ENCODE measurements at places on chromosomes 2 and 18.

- no peak for DNase-seq
Observed at GRCh38 chr18:13218368-13218991, at the start of gene LDLRAD4. LDLRAD4 (plus strand) TSS chr18:13218760.

DNA sequence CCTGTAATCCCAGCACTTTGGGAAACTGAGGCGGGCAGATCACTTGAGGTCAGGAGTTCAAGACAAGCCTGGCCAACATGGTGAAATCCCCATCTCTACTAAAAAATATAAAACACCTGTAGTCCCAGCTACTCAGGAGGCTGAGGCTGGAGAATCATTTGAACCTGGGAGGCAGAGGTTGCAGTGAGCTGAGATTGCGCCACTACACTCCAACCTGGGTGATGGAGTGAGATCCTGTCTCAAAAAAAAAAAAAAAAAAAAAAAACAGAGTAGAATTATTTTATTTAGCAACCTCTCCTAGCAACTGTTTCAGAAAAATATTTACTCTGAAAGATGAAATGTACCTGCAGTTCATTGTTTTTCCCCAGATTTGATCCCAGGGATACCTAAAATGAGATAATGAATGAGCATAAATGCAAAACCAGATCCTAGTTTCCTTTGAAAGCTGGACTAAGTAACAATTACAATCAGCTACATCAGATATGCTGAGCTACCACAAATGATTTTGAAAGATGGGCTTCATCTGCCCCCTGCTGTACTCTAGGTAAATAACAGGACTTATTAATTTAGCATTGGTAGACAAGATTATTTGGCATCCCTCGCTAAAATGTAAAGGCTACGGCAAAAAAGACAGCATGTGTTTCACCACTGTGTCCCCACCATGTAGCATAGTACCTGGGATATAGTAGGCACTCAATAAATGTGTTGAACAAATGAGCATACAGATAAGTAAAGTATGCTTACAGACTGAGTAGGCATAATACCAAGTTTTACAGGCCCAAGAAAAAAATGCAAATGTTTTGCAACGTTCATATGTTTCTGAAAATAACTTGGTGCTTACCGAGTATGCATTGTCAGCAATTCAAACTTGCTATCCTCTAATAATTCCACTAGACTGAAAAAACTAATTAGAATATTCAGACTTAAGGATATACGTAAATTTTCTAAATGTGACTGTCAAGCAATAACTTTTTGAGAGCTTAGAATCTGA is 102.5 kb downstream of the ATL2 start:
- peak; percentile 73 for DNase-seq

- DNase-seq = no peak
Observed at GRCh38 chr2:107215401-107216350, 329.7 kb upstream of the ST6GAL2 start.

- no peak for DNase-seq
Observed at GRCh38 chr2:211187602-211188001, 631.2 kb downstream of the CPS1 start.

- DNase-seq = no peak
Observed at GRCh38 chr18:2087877-2088673, 483.2 kb downstream of the METTL4 start.

GRCh38 chr2:241551599-241551997 is 6.9 kb upstream of the BOK start:
- DNase-seq = no peak

- DNase-seq = no peak
Observed at GRCh38 chr2:151106805-151107506, 154.7 kb downstream of the RBM43 start.

DNA sequence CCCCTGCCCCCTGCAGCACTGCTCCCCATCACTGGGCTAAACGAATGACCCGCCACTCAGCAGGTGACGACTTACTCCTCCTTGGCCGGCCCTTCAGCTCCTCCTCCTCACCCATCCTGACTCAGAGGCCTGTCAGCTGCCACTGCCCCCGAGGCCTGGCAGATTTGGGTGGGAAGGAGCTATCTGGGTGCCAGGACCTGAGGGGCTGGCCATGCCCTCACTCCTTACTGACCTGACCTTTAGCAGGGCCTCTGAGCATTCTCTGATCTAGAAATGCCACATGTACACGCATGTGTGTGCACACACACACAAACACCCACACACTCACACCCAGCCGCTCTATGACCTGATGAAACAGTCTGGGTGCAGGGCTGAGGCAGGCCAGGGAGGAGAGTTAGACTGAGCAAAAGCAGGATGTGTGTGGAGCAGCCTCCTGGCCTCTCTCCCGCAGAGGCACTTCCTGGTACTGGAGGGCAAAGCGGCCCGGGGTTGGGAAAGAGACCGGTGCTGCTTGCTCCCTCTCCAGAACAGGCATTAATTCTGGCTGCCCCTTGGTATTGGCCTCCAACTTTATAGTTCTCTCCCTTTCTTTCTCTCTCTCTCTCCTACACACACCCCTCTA is 68.0 kb downstream of the ZFP36L2 start:
- no peak for DNase-seq

DNA sequence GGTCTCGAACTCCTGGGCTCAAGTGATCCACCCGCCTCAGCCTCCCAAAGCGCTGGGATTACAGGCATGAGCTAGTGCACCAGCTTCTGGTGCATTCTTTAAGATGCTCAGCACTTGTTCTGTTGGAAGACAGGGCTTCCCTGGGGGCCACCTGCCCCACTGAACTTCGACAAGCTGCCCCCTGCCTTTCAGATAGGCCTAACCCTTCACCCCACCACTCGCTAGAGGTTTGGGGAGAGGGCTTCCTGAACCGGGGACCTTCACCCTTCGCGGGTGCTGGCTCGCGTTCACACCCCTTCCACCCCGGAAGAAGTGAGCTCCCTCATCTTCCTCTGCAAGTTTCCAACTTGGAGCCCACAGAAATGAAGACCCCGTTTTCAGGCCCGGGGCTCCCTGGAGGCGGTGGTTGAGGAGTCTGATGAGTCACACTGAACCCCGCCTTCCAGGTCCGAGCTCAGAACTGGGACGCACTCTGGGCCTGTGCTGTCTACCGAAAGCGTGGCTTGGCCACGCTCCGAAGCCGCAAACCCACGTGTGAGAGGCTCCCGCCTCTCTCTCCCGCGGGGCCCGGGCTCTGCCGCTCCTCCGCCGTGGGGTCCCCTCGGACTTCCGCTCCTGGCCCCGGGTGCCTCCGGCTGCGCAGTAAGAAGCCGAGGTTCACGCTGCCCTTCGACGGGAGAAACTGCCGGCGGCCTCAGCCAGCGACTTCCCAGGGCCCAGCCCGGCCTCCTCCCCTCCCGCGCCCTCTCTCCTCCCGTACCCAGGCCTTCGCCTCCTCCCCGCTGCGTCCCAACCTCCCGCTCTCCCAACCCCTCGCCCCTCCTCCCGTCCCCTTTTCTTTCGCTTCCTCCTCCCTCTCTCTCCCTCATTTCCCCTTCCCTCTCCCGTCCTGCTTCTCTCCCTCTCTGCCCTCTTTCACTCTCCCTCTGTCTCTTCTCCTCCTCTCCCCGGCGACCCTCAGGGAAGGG is 47.5 kb upstream of the SP3 start:
- DNase-seq = no peak

GRCh38 chr18:43398601-43399000 is 121.3 kb upstream of the SYT4 start:
- no peak for DNase-seq

GRCh38 chr2:98522854-98523253 is 78.2 kb downstream of the INPP4A start:
- DNase-seq = no peak

GRCh38 chr2:134583997-134584520 is 134.7 kb downstream of the TMEM163 start:
- no peak for DNase-seq

- no peak for DNase-seq
Observed at GRCh38 chr2:224195925-224196571, 157.0 kb upstream of the SERPINE2 start.

DNA sequence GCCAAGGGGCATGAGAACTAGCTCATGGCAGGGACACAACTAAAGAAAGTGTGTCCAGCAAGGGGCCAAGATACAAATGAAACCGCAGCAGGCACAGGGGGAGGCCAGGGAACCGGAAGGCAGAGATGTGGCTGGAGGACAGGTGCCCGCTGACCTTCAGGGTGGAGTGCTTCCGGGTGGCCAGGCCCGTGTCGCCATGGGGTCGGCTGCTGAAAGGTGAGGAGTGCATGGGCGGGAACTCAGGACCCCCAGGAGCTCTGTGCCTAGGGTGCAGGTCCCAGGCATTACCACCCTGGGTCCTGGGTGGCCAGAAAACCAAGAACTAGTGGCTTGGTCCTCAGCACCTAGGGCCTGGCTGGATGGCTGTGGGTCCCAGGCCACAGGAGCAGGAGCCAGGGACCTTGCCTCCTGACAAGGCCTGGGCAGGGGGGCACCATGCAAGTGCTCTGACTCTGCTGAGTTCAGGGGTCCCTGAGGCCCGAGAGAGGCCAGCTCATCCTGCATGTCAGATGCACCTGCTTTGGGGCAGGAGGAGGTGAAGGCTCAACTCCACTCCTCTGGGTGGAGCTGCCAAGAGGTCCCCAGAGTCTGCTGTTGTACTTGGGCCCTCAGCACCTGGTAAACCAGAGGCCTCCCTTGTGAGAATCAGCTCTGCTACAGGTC is 50.9 kb downstream of the CENPO start:
- no peak for DNase-seq

DNA sequence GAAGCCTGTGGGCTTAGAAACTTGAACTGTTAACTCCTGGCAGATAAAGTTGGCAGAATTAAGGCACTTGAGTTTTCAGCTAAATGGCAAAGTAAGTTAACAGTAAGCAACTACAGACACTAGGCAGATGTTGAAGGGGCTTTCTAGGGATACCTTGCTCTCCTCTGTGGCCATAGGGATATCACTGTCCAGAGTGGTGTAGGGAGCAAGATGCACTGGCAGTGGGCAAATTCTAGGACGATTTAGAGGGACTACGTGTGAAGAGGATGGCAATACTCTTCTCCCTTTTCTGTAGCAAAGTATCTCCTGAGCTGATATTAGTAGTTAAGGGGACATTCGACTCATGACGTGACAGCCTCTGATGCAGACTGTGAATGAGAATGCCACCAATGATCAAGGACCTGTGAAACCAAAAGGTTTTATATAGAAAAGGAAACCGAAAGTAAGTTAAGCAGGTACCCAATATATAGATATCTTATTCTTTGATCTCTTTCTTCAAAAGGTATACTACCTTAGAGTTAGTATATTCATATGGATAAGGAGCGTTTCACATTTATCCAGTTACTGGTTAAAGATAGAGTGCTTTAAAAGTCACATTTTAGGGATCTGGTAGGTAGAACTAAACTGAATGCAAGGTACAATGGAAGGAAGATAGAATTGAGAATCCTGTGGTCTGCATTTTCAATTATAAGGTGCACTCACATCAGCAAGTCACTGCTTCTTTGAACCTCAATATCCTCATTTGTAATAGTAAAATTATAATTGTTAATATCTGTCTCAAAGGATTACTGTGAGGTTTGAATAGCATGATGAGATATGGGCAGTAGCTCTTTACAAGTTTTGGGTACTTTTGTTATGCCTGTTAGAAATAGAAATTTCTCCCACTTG is 106.4 kb downstream of the KCNH7 start:
- DNase-seq = no peak

DNA sequence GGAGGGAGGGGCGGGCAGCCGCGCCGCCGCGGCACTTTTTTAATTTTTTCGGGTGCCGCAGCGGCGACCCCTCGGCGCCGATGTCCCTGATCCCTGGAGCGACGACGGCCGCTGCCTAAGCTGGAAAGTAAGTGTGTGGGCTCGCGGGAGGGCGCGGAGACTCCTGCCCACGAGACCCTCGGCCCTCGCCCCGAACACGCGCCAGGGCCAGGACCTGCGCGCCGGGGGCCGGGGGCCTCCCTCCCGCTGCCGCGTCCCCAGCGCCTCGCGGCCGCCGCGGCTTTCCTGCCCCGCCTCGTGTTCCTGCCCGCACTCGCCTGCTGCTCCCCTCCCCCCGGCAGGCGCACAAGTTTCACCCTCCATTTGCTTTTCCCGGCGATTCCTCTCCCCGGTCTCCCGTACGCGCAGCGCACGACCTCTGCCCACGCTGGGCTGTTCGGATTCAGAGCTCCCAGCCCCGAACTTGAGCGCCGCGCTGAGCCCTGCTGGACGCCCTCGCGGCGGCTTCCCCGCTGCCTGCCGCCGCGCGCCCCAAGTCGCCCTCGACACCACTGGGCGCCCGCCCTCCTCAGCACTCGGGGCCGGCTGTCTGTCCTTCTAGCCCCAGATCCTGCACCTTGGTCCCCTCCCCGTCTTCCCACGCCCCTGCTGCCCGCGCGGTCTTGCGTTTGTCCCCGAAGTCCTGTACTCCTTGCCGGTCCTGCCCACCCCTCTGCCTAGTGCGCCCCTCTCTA is 507 bp downstream of the PKP4 start:
- peak; percentile 46 for DNase-seq

DNA sequence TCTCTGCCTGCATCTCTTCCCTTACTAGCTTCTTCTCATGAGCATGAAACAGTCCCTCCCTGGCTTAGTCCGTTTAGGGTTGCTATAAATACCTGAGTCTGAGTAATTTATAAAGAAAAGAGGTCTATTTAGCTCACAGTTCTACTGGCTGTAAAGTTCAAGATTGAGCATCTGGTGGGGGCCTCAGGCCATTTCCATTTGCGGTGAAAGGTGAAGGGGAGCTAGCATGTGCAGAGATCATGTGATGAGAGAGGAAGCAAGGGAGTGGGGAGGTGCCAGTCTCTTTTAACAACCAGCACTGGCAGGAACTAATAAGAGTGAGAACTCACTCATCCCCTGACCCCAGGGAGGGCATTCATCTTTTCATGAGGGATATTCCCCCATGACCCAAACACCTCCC is 26.8 kb downstream of the RHBDD1 start:
- no peak for DNase-seq

- DNase-seq = no peak
Observed at GRCh38 chr2:178395941-178396570, 54.9 kb downstream of the PRKRA start.

GRCh38 chr18:43777636-43778304 is 500.5 kb upstream of the SYT4 start:
- DNase-seq = no peak

GRCh38 chr2:85273738-85274731 is 53.8 kb downstream of the TGOLN2 start:
- DNase-seq = no peak

GRCh38 chr2:144502369-144502768 is 17.6 kb downstream of the ZEB2 start:
- DNase-seq = no peak

GRCh38 chr2:138373993-138374408 is 127.6 kb upstream of the SPOPL start:
- DNase-seq = peak; percentile 32

DNA sequence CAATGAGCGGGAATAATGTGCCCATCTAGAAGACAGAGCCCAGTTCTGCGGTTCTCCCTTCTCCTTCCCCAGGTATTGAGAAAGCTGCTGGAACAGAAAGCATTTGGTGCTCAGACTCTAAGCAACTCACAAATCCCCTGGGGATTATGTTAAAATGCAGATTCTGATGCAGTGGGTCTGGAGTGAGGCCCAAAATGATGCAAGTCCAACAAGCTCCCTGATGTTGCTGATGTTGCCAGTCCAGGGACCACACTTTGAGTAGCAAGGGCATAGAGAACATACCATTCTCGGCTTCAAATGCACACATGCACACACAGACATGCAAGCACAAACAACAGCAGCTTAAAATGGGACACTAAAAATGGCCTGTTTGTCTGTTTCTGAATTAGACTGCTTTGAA is 274.8 kb upstream of the NCKAP5 start:
- DNase-seq = no peak

Data from NCI-H446 (cell line).